ENCODE measurements at places on chromosomes 6 and 20.

DNA sequence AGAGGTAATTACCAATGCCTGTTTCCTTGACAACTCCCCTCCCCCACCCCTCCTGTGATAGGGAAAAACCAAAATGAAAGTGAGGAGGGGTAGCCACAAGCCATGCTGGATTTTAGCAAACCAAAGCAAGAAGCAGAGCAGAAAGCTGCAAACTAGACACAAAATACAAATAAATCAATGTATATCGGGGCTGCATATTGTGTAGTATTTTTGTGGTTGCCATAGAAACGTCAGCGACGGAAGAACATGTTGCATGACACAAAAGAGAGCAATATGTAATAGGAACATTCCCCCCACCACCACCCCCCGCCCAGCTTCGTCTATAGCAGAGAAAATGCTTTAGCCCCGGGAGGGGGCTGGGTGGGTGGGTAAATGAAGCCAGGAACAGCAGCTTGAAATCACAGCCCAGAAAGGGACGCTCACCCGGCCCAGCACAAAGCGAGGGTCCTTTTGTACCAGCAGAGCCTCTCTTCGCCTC is 548 bp downstream of the AGPAT4 start:
- peak; percentile 36 for DNase-seq

- no peak for DNase-seq
Measured at GRCh38 chr20:24722586-24722985, 226.5 kb upstream of the CST7 start.

DNA sequence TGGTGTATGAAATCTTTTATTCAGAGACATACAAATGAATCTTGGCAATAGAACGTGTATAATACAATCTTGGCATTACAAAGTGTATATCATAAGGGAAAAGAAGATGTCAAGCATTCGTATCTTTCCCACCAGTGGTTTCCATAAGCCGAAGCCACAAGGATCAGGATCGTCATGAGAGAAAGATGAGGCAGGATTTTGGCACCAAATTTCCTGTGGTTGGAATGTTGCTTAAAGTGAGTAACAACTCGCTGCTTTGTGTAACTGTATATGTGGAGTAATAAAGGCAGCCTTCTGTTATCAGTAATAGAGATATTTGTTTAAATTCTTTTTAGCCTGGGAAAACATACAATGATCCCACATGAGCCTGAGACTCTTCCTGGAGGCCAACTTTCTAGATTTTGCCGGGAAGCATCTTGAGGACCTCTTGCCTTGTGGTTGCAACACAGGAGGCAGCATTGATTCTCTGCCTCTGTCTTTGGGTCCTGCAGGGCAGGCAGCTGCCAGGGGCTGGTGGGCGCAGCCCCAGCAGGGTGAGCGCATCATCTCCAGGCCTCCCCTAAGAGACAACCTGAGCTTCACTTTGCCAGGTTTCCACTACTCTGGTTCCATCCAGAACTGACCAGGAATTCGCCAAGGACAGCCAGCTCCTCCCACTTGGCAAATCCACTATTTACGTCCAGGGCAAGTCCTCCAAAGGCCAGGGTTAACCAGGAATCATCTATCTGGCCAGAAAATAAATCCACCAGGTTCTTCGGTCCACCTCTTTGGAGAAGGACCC is 230.9 kb upstream of the SULF2 start:
- peak; percentile 99 for DNase-seq

DNA sequence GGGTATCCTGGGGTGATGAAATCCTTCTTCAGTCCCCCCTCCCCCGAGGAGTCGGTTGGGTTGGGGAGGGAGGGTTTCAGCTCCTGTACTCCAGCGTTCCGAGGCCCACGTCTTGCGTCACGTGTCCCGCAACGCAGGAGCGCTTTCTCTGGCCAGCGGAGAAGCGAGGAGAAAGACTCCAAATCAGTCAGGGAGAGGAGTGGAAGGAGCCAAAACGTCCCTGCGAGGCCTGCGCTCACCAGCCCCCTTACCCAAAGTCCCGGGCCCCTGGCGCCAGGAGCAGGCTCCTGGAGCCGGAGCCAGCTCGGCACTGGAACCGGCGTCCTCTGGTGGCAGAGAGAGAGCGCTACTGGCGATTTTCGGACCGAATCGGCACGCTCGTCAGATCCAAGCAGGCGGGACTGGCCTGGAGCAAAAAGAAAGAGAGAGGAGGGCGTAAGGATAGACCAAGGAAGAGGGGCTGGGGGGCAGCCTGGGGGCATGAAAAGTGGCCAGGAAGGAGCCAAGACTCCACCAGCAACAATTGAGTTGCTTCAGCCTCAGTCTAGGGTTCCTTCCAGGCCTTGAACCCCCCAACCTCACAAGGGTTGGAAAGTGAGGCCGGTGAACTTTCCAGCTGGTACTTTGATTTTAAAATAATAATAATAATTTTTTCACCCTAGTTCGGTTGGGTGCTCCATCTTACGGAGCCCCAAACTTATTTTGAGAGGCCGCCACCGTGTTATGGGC is at the start of gene GNAS:
TSS of gene GNAS (plus strand) at position 174 of the 729 bp plus-strand sequence.
- peak; percentile 62 for DNase-seq

GRCh38 chr6:91667596-91667995 is 1080.7 kb upstream of the MAP3K7 start:
- DNase-seq: no peak

DNA sequence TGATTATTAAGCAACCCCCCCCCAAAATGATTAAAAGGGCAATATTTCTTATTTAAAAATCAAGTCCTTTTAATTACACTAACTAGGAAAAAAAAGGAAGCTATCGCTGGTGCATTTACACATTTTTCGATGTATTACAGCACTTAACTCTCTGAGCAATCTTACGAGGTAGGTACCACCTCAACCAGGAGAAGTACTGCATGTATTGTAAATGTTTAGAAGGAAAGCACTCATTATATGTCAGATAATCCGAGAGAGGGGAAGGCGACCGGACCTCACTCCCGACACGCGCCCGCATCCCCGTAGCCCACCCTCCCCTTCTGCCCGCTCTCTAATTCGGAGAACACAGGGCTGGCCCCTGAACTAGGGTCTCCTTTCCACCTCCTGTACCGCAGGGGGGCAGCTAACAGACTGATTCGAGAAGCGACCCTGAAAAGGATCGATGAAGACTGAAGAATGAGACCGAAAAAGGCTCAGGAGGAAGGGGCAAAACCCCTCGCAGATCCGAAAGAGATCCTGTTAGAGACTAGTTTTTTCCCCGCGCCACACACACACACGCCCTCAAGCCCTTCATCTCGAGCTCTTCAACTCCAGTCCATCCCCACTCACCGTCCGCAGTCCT is 337 bp downstream of the ESF1 start:
- no peak for DNase-seq

DNA sequence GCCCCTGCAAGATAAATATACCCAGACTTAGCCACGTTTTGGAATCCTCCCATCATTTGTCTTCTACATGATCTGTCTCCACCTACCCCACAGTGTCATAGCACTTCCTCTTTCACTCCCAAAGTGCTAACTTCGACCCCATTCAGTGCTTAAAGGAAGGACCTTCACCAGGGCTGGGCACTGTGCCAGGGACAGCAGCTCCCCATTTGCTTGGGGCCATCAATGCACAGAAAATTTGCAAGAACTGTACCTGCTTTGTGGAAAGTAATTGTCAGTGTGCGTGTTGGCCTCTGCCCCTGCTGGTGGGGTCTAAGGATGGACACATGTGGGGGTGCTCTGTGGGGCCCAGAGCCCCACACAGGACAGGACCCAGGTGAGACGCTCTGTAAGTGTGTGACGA is 5.2 kb upstream of the BPIFA2 start:
- no peak for DNase-seq

All from fibroblast of skin of back (primary cell).